ENCODE measurements at places on chromosomes 3 and 15. TPM values are rescaled to one million over a fixed set of nuclear protein-coding genes. Genes with fewer than 3 reads are reported as not detected.

Gene CD86
- not detected for total RNA-seq

Gene SLC6A1
- not detected for total RNA-seq

Gene HGD
- not detected for total RNA-seq

Gene STAC
- total RNA-seq = 3.7 TPM

- DNase-seq = no peak
Measured at GRCh38 chr3:186255703-186256331, 106.2 kb downstream of the DGKG start.

- DNase-seq = no peak
Measured at GRCh38 chr15:100275641-100276040, 66.1 kb downstream of the ADAMTS17 start.

GRCh38 chr15:101451846-101452245, 37.7 kb downstream of the PCSK6 start:
- DNase-seq = no peak
